NCI-H1436 (cell line): ENCODE measurements at places on chromosomes 4 and X.

DNA sequence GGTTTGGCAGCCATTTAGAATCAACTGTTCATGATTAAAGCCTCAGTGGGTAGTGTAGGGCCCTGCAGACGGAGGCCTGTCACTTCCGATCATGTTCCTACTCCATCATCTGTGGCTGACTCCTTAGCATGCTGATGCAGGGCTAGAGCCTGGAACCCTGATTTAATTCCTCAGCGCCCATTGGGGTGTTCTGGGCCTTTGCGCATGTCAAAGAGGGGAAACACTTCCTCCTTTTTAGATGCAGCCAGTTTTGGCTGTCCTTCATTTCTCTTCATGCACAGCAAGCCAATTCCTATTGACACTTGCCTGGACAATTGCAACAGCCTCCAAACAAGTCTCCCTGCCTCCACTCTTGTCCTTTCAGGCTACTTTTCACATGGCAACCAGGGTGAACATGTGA, 51.9 kb upstream of the MAGEA4 start:
- no peak for DNase-seq

DNA sequence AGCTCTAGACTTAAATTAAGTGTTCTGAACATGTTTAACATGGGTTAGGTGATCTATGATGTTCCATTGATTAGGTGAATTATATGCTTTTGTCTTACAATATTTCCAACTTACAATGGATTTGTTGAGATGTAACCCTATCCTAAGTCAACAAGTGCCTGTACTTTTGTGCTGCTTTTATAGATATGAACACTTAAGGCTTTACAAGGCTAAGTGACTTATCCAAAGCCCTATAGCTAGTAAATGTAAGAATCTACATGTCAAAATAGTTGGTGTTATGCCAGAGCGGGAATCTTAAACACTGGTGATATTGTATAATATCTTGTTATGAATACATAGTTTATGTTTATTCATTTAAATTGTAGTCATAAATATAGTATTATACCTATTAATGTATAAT, 1629.1 kb upstream of the IGFBP7 start:
- DNase-seq: no peak

- DNase-seq: no peak
Observed at GRCh38 chr4:89196745-89197144, 85.4 kb downstream of the TIGD2 start.

DNA sequence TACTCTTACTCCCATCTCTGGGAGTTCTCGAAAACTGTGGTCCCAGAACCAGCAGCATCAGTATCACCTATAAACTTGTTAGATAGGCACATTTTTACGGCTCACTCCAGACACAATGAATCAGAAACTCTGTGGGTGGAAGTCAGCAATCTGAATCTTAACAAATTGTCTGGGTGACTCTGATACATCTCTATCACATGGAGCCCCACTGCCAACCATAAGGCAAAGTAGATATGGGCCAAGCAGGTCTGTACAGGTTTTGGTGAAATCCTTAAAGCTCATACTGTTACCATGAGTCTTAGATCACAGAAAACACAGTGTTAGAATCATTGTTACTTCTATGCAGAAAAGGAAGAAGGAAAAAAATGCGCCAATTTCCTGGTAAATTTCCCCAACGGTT, 122.5 kb upstream of the HCCS start:
- DNase-seq: no peak

GRCh38 chr4:2991243-2991642, 27.9 kb downstream of the GRK4 start:
- no peak for DNase-seq

DNA sequence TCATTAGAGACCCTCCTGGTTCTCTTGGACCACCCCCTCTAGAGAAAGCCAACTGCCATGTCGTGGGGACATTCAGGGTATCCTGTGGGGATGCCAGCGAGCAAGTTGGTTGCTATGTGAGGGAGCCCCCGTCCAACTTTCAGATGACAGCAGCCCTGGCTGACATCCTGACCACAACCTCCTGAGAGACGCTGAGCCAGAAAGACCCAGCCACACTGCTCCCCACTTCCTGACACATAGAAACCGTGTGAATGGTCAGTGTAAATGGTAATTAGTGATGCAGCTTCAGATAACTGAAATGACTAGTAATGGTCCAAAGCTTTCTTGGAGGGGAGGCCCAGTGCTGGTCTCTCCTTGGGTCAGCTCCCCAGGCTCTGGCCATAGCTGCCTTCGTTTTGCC, 10.8 kb downstream of the CLCN4 start:
- DNase-seq: no peak

- DNase-seq: no peak
Observed at GRCh38 chr4:150379454-150379853, 202.5 kb upstream of the MAB21L2 start.

- no peak for DNase-seq
Observed at GRCh38 chr4:133581996-133582619, 433.0 kb downstream of the PCDH10 start.

DNA sequence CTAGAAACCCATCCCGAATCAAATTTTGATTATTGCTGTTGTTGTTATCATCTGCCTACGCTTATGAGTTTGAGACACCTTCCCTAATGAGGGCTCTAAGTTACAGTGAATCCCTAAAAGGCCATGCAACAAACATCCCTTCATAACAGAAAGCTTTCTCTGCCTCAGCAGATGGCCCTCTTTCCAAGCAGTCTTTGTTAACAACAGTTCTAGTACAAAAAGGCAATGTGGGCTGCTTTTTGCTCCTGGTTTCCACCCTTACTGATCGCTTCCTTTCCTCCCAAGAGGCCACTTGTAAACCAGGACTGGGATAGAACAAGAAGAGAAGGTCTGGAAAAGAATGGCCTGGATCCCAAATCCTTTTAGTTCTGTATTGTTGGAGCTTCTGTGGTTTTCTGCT, 24.2 kb downstream of the GPC4 start:
- no peak for DNase-seq
